ENCODE measurements at places on chromosomes 4 and X.

DNA sequence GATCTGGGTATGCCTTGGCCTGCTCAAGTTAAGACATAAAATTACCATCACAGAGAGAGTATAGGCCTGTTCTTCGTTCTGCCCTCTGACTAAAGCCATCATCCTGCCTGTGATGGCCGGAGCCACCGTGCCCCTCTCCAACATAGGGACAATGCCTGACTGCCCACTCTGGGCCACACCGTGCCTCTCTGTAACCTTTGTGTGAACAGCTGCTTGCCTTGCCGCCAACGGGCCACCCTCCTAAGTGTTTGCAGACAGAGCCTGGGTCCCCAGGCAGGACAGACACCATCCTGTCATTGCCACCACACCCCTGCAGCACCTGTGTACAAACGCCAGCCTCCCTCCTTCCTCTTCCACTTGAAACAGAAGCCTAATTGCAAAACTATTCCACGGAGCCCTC, 298.7 kb upstream of the TENM3 start:
- DNase-seq = peak; percentile 39

DNA sequence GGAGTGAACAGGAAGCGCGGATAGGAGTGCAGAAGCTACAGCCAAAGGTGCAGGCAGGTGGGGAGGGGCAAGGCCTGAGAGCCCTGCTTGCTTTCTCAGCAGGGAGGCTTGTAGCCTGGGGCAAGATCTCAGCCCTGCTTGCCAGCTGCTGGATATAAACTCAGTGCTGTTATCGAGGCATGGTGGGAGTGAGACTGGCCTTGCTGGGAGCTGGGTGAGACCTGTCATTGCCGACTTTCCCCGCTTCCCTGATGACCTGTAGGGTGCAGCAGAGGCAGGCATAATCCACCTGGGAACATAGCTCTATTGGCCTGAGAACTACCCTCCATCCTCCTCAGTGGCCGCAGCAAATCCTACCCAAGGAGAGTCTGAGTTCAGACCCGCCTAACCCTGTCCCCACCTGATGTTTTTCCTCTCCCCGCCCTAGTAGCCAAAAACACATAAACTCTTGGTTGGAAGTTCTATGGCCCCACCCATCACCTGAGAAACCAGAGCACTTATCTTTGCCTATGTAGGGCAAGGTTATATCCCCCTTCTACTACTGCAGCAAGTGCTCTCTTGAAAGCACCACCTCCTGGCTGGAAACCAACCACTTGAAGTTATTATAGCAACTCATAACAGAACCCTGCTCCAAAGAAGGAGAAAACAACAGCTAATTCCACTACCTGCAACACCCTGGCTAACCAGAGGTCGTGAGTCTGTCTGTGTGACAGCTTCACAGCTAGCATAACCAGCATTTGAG, 80.7 kb downstream of the FHIP1A start:
- DNase-seq = peak; percentile 49

GRCh38 chr4:11183356-11183740, 245.3 kb downstream of the HS3ST1 start:
- no peak for DNase-seq

GRCh38 chr4:11908712-11909111, 480.0 kb upstream of the HS3ST1 start:
- DNase-seq = no peak

- no peak for DNase-seq
These were observed 70.4 kb downstream of the ARAP2 start for GRCh38 chr4:36173905-36174304.

DNA sequence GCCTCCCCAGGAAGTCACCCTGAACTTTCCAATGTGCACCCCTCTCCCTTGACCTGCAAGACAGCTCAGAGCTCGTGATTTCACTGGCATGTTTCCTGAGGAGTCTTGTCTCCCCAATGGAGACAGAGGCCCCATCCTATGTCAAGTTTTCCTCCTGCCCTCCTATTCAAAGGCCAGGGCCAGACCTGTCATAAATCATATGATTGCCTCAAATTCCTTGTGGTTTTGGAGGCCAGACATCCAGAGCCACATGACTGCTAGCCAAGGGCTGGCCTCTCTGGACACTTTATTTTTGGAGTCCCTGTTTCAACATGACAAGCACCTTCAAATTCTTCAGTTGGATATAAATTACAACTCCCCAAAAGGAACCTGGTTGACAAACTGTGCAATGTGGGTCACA, 76.0 kb upstream of the TFDP3 start:
- no peak for DNase-seq

DNA sequence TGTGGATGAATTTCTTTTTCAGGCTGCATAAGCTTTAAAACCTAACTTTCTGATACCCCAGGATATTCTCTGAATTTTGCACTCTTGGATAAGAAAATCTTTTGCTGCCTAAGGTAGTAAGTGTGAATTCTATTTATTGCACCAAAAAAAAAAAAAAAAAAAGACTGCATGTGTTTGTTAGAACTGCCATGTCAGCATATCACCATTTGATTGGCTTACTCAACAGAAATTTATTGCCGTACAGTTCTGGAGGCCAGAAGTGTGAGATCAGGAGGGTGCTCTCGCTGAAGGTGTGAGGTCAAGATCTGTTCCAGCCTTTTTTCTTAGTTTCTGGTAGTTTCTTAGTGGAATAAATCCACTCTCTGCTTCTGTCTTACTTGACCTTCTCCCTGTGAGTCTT, 1250.0 kb upstream of the PRKX start:
- no peak for DNase-seq

DNA sequence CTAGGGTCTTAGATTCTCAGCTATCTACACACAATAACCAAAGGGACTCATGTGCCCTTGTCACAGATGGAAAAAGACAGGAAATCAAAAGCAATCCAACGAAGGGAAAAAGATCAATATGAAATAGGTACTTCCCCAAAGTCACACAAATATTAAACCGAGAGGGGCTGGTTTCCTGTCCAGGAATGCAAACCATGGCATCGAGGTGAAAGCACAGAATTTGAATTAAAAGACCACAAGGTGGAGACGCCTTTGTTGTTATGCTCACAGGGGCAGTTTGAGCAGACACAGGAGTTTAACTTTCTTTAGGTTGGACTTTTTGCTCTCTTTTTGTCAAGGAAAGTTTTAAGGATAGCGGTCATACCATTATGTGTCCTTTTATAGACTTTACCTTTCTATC, 14.3 kb downstream of the H2BW1 start:
- DNase-seq = no peak

GRCh38 chr4:173834151-173834550, 304.1 kb upstream of the HAND2 start:
- peak; percentile 8 for DNase-seq

DNA sequence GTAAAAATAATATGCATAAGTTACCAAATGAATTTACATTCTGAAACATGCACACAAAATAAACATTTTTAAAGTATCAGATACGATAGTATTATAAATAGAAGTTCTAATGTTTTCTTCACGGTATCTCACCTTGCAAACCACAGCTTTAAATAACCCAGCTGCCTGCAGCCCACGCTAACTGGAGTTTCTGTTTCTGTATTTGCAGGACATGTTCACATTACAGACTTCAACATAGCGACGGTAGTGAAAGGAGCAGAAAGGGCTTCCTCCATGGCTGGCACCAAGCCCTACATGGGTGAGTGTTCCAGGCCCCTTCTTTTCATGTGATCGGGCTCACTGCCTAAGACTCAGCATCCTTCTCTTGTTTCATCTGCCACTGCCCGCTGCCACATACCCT, 291.7 kb downstream of the EVC2 start:
- DNase-seq = no peak

DNA sequence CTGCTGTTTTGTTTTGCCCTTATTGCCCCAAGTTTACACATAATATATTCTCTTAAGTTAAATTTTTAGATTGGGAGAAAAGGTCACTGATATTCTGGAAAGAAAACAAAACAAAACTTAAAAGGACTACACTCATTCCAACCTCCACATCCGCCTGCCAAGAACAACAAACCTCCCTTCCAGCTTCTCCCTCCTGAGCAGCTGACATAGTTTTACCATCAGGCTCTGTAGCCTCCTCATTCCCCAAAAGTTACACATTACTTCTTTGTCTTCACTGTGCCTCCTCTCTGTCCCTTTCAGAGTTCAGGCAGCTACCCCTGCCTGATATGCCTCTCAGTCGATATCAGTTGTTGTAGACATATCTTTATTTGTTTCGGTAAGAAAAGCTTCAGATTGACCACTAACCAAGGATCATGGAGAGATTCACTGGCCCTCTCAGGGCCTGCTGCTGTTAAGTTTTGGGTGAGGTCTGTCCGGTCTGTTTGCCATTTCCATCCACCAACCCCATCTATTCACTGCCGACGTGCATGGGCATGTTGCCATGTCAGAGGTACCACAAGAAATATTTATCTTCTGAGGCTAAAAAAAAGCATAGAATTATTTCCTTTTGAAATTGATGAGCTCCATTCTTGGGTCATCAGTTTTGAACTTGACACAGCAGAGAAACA, 164.1 kb downstream of the GASK1B start:
- no peak for DNase-seq

DNA sequence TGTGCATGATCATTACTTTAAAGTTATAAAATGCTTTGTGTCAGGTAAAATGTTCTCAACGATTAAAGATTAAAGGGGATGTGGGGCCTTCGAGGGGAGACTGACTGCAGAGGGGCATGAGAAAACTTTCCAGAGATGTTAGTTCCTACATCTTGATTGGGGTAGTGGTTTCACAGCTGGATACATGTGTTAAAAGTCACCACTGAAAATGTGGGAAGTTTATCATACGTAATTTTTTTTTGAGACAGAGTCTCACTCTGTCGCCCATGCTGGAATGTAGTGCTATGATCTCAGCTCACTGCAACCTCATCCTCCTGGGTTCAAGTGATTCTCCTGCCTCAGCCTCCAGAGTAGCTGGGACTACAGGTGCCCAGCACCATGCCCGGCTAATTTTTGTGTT, 79.5 kb downstream of the RBM47 start:
- no peak for DNase-seq

GRCh38 chr4:154985673-154986072, 204.6 kb downstream of the RBM46 start:
- no peak for DNase-seq
